GM04503 (cell line): ENCODE measurements at places on chromosomes 2 and 18.

DNA sequence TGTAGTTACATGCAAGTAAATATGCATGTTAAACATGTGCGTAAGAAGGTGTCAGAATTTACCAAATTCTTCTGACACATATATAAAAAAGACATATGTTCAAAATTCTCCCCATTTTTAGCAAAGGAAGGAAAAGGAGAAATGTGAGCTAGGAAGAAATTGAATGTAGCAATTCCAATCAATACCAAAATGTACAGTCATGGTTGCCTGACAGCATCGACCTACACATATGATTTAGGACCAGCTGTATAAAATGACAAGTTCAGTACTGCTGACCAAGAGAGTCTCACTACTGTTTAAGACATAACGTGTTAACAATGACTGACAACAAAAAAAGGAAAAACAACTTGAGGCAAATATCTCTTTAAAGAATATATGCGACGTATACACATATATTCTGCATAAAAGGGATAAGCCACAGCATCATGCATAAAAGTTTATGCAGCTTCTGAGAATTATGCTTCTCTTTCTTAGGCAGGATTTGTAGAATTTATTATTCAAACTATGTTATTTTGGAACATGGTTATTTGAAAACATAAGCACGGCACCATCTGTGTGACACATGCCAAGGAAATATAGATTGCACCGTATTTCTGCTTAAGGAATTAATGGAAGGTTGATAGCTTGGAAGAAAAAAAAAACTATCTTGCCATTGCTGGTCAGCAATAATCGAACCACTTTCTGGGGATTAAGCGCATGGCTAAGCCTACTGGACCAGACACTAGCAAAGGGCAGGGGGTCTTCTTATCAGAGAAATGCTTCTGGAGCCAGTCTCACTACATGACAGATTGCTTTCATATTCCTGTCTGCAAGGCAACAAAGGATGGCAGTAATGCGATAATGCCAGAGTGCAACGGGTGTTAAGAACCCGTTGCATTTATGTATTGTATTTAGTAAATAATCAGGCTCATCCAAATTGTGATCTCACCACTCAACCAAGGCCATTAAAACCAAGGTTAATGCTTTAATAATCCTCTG, 154.0 kb downstream of the WDPCP start:
- no peak for DNase-seq

- DNase-seq: no peak
These were observed 1.2 kb downstream of the PTPN4 start for GRCh38 chr2:119760956-119761275.

GRCh38 chr2:72625366-72625765, 200.5 kb downstream of the EXOC6B start:
- no peak for DNase-seq

- no peak for DNase-seq
These were observed 182.8 kb downstream of the PIK3C3 start for GRCh38 chr18:42137693-42138375.

GRCh38 chr2:179051250-179051649, 1.3 kb upstream of the CCDC141 start:
- no peak for DNase-seq

DNA sequence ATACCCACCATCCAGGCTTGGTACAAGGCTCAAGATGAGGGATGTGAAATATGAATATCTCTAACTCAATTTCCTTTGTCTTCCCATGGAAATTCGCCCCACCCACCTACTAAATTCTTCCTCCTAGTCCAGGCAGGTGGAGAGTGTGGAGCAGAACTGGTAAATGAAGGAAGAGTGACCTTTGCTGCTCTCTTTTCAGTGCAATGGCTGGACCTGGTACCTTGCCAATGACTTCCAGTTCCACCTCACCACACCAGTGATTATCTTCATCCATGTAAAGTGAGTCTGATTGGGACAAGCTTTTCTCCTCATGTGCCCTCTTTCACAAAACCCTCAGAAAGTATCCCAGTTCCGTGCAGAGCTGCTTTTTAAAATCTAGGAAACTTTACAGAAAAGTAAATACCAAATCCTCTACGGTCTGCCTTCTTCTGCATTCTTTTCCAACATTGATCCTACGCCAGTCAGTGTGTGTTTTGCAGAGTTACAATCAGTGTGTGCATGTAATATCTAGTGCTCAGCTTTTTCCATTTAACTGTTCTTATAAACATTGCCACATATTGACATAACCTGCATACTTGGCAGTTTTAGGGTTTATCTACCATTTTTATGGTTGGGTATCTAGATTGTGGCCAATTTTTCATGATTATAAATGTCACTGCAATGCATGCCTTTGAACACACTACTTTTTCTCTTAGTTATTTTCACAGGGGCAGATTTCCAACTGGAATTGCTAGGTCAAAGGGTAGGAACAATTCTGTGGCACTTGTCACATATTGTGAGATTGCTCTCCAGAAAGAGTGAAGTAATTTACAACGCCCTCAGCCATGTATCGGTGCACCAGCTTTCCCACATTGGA, 86.5 kb upstream of the SEC11C start:
- peak; percentile 66 for DNase-seq

DNA sequence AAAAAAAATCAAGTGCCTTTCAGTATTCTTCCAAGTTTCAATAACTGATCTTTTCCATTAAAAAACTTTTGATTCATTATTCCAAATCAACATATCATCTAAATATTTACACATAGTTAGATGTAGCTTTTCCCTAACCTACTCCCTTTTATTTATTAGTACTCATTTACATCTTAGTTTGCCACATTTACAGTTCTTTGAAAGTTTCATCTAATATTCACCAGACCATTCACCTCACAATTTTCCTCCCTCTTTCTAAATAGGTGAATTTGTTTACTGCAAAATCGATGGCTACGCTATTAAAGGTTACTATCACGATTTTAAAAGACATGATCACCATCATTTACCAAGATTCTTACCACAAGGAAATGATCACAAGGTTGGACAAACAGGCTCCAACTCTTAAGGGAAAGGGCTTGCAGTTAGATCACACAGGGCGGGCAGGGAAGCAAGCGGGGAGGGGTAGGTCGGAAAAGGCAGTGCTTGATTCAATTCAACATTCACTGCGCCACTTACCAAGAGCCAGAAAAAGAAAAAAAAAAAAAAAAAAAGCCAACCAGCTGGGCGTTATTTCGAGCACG, 654 bp upstream of the MARCHF7 start:
- DNase-seq: no peak

DNA sequence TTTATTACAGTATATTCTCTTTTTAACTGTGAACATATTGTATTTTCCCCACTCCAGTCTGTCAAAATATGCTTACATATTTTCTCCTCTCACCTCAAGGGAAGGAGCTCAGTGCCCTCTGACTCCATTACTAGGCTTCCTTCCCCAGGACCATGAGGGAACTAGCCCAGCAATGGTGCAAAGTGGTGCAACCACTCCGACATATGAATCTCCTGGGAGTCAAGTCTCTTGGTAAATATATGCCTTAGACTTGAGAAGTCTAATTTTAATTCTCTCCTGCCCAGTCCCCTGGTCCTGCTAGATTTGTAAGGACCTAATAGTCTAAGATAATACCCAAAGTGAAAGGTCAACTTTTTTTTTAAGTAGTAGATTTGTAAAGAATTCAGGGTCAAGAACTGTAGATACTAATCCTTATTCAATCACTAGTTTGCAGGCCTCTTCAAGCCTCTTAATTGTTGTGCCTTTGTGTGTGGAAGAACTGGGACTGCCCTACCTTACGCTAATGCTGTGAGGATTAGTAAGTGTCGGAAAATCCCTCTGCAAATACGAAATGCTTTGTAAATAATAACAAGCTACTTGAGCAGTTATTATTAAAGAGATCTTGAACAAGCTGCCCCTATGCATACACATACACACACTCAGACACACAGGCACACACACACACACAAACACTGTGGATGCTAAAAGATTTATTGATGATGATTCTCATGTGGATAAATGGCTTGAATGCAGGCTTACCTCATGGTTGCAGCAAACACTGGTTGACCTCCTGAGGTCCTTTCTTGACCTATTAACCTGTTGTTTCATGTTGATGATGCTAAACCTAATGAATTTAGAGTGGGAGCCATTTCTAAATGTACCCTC, 251.2 kb upstream of the PARD3B start:
- no peak for DNase-seq
